ENCODE measurements at places on chromosomes 5 and 9. TPM values are rescaled to one million over a fixed set of nuclear protein-coding genes. Genes with fewer than 3 reads are reported as not detected.

The PCDHA7 gene
- total RNA-seq, result not detected

The FCN1 gene
- total RNA-seq, result not detected

The MAMDC2 gene
- total RNA-seq, result 1.2 TPM

The OTP gene
- 0.07 TPM for total RNA-seq

The OMD gene
- not detected for total RNA-seq

The LMNB1 gene
- 150 TPM for total RNA-seq

The ADCY2 gene
- total RNA-seq, result 0.15 TPM

The ZFP2 gene
- 0.57 TPM for total RNA-seq

- peak overlapping the region; percentile 40 for H3K27ac ChIP-seq
- no peak overlapping the region for H3K4me3 ChIP-seq
- no peaks in the 10 kb centered on the region for H3K27me3 ChIP-seq
- H3K36me3 ChIP-seq, result no peaks in the 10 kb centered on the region
- DNase-seq, result peak; percentile 90
Measured at GRCh38 chr5:133240425-133241091, 188.7 kb downstream of the HSPA4 start.

GRCh38 chr5:73844165-73844564 is 218.2 kb downstream of the ARHGEF28 start:
- no peaks in the 10 kb centered on the region for H3K36me3 ChIP-seq
- DNase-seq, result no peak
- no peaks in the 10 kb centered on the region for H3K4me1 ChIP-seq
- no peak overlapping the region for H3K27ac ChIP-seq
- H3K27me3 ChIP-seq, result no peaks in the 10 kb centered on the region

DNA sequence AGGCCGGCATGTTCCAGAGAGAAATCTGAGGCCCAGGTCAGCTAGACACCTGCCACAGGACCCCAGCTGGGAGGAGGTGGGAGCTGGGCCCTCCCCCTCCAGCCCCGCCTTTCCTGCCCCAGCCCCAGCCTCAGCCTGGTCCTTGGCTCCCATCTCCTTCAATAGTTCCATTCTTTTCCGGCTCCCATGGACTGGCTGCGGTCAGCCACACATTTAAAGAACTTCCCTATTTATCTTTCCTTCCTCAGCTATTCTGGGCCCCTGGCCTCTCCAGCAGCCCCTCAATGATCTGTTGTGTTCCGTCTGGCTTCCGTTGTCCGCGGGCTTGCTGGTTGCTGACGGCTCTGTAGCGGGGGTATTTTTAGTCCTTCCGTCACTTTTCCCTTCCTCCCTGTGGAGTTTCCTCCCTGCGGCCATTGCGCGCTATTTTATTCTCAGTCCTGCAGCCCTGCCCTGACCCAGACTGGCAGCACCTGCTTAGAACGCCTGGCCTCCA is 73.8 kb downstream of the AMBP start:
- no peak overlapping the region for H3K4me3 ChIP-seq
- H3K27me3 ChIP-seq, result no peaks in the 10 kb centered on the region

DNA sequence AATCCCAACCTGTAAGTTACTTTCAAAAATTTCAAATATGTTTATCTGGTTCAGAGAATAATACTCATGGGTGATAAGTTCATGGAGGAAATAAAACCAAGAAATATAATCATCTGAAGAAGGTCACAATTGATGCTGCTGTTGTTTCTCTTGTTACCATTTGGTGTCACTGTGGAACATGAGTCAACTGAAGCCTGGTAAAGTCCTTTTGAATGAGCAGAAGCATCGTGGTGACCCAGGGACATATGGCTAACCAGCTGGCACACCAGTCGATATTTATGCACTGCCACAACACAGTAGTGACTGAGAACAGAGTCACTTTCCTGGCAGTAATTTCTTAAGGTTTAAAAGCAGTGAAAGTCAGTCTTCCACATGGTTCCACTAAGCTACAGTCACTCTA is 612.9 kb upstream of the TLE4 start:
- H3K4me3 ChIP-seq, result no peak overlapping the region
- H3K27ac ChIP-seq, result no peak overlapping the region
- peak; percentile 10 for DNase-seq
- no peaks in the 10 kb centered on the region for H3K36me3 ChIP-seq

DNA sequence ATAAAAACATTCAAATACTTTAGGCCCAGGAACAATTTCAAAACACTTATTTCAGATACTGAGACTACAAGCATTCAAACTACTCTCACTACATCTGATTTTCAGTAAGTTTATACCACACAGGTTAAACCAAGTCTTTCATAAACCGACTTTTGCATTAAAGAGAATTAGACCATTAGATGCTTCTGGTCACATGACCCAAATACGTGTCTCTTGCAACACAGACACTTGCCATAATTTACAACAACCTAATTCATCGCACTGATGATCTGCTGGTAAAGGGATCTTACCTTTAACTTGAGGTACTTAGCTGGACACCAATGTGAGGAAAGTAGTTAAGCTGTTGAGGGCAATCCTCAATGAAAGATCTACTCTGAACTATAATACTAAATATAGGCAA is 3.2 kb downstream of the HNRNPH1 start:
- no peak overlapping the region for H3K27ac ChIP-seq
- H3K36me3 ChIP-seq, result peaks cover 64% of the 10 kb centered on the region

- H3K36me3 ChIP-seq, result no peaks in the 10 kb centered on the region
- no peaks in the 10 kb centered on the region for H3K27me3 ChIP-seq
- no peak overlapping the region for H3K4me3 ChIP-seq
- H3K4me1 ChIP-seq, result peaks cover 21% of the 10 kb centered on the region
- no peak for DNase-seq
- no peak overlapping the region for H3K27ac ChIP-seq
Measured at GRCh38 chr5:81265101-81265500, 32.0 kb downstream of the CKMT2 start.

- H3K4me1 ChIP-seq, result no peaks in the 10 kb centered on the region
- H3K27me3 ChIP-seq, result no peaks in the 10 kb centered on the region
- DNase-seq, result no peak
- no peaks in the 10 kb centered on the region for H3K36me3 ChIP-seq
Measured at GRCh38 chr5:126020770-126021169, 402.4 kb upstream of the GRAMD2B start.

- H3K4me1 ChIP-seq, result no peaks in the 10 kb centered on the region
- no peak overlapping the region for H3K4me3 ChIP-seq
- peaks cover 6% of the 10 kb centered on the region for H3K27me3 ChIP-seq
- no peak for DNase-seq
- H3K27ac ChIP-seq, result no peak overlapping the region
- H3K36me3 ChIP-seq, result no peaks in the 10 kb centered on the region
Measured at GRCh38 chr9:135583688-135584011, 22.1 kb downstream of the PAEP start.

GRCh38 chr9:615756-616155 is 225.7 kb upstream of the DMRT1 start:
- no peaks in the 10 kb centered on the region for H3K36me3 ChIP-seq
- H3K27ac ChIP-seq, result no peak overlapping the region
- H3K27me3 ChIP-seq, result no peaks in the 10 kb centered on the region
- H3K4me3 ChIP-seq, result no peak overlapping the region

DNA sequence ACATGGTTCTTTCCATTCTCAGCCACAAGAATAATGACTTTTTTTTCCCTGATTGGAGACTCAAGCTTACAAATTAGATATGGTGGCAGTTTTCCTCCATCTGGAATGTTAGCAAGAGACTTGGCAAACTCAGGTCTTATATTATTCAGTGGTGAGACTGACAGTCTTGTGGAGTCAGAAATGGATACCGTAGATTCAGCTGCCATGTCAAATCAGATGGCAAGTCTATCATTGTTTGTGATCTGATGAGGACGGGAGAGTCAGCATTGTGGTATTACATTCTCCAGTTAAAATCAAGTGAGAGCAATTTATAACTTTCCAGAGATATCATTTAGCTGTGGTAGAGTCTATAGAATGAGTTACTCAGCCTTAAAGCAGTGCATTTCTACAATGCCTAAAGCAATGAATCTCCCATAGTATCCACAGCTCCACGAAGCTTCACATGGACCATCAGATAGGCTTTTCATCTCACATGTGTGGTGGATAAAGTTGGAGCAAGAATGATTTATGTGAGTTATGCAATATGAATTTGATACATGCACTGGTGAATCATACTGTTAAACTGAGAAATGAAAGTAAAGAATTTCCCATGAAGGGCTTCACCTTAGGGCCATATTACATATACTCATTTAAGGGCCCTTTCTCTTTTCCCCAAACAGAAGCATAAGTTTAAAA is 430.6 kb downstream of the ZNF608 start:
- H3K27ac ChIP-seq, result no peak overlapping the region
- DNase-seq, result no peak
- no peaks in the 10 kb centered on the region for H3K36me3 ChIP-seq
- H3K4me3 ChIP-seq, result no peak overlapping the region
- no peaks in the 10 kb centered on the region for H3K27me3 ChIP-seq

GRCh38 chr5:44987026-44987425 is 178.3 kb downstream of the MRPS30 start:
- H3K4me1 ChIP-seq, result no peaks in the 10 kb centered on the region
- H3K27me3 ChIP-seq, result no peaks in the 10 kb centered on the region
- H3K4me3 ChIP-seq, result no peak overlapping the region
- H3K27ac ChIP-seq, result no peak overlapping the region

GRCh38 chr5:155021842-155022241 is 8.3 kb downstream of the KIF4B start:
- H3K36me3 ChIP-seq, result no peaks in the 10 kb centered on the region
- H3K27me3 ChIP-seq, result peaks cover under 1% of the 10 kb centered on the region
- H3K4me3 ChIP-seq, result no peak overlapping the region
- no peaks in the 10 kb centered on the region for H3K4me1 ChIP-seq
- no peak overlapping the region for H3K27ac ChIP-seq
- DNase-seq, result no peak

DNA sequence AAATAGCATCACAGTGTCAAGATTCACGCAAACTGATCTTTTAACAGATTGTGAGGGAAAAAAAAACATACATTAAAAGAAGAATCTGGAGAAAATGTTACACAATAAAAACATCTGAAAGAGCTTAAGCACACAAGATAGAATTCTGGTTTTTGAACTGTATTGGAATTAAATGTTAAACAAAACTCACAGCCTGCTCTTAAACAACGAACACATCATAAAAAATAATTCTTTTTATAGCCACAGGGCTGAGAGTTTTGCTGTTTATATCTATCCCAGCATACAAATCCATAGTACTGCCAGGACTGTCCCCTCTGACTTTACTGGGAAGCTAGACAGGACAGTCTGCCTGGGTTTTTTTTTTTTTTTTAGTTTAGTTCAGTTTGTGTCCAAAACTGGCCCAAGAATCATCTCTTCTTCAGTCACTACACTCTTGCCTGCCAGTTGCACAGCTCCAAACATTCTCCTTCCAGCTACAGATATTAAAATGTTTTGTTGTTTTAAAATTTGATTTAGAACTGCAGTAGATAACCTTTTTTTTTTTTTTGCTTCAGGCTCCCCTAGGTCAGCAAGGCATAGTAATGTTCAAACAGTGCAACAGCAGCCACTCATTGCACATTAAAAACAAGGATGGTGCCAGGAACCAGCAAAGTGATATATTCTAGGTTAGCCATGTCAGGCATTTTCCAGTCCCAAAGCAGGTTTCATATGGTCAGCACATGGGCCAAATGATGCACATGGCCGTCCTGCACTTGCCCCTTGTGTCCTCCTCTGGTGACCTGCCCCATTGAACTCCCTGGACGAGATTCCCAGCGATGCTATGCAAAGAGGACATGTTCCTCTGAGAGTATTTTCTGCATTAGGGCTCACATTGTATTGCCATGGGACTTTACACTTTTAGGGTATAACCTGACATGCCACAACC is 173.6 kb downstream of the ARL15 start:
- no peak for DNase-seq
- H3K4me3 ChIP-seq, result no peak overlapping the region
- H3K36me3 ChIP-seq, result no peaks in the 10 kb centered on the region
- H3K27ac ChIP-seq, result no peak overlapping the region

- peaks cover 8% of the 10 kb centered on the region for H3K4me1 ChIP-seq
- no peak overlapping the region for H3K4me3 ChIP-seq
- no peaks in the 10 kb centered on the region for H3K27me3 ChIP-seq
- no peaks in the 10 kb centered on the region for H3K36me3 ChIP-seq
Measured at GRCh38 chr5:10364186-10364689, 10.7 kb downstream of the MARCHF6 start.

GRCh38 chr9:108002371-108002956 is 512.9 kb upstream of the KLF4 start:
- no peaks in the 10 kb centered on the region for H3K27me3 ChIP-seq
- H3K36me3 ChIP-seq, result no peaks in the 10 kb centered on the region
- peak; percentile 4 for DNase-seq
- no peak overlapping the region for H3K4me3 ChIP-seq

DNA sequence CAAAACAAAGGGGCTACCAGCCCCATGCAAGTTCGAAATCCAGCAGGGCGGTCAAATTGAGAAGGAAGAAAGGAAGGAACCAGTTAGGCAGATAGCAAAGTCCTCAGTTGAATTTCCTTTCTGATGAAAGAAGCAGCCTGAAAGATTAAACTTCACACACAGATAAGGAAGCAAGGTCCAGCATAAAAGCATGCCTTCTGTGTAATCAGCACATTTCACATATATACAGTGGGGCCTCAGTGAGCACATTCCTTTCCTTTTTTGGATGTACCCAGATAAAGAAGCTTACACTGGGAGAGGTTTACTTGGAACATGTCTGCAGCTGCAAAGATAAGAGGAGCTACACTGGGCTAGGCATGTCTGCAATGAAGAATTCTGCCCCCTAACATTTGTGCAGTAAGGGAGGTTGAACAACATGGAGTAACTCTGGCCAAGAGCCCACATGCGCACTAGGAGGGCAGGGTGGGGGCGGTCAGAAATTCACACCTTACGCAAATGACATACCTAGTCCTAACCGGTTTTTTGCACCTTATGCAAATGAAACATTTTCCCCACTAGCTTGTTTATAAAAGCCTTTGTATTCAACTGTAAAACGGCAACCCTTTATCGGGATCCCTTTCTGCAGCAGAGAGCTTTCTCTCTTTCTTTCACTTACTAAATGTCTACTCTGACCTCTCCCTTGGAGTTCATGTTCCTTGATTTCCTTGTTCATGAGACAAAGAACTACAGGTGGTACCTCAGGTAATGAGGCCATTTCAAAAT is 149.7 kb upstream of the FBXL17 start:
- H3K27ac ChIP-seq, result no peak overlapping the region
- H3K4me1 ChIP-seq, result no peaks in the 10 kb centered on the region
- H3K4me3 ChIP-seq, result no peak overlapping the region
- no peaks in the 10 kb centered on the region for H3K36me3 ChIP-seq

All from HCT116 (cell line).